ENCODE measurements at places on chromosomes 12 and 14. TPM values are rescaled to one million over a fixed set of nuclear protein-coding genes. Genes with fewer than 3 reads are reported as not detected.

CDKN3 gene
- total RNA-seq: 20.1 TPM

RERGL gene
- 0.51 TPM for total RNA-seq

- DNase-seq: no peak
Observed at GRCh38 chr14:49971156-49972130, 78.6 kb downstream of the ARF6 start.

GRCh38 chr12:19688532-19688931 is 249.2 kb downstream of the AEBP2 start:
- DNase-seq: no peak

GRCh38 chr12:13106666-13107065 is 3.2 kb upstream of the GSG1 start:
- DNase-seq: no peak

DNA sequence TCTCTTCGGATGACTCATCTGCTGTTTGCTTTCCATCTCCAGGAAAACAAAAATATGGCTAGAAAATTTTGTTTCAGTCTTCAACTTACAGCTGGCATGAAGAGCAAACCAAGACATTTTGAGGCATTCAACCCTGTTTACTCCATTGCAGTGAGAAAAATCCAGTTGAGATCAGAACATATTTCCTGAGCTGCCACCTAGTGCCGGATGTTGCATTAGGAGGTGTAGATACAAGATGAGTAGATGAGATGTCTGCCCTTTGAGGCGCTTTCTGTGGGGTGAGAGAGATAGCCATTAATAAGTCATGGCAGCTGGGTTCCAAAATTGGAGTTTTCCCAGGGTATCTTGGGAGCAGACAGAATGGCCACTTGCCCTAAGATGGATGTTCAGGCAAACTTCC is 171.1 kb downstream of the PRKCH start:
- no peak for DNase-seq

Measured in GM23248 (cell line).